ENCODE measurements at places on chromosomes 16 and 17.

DNA sequence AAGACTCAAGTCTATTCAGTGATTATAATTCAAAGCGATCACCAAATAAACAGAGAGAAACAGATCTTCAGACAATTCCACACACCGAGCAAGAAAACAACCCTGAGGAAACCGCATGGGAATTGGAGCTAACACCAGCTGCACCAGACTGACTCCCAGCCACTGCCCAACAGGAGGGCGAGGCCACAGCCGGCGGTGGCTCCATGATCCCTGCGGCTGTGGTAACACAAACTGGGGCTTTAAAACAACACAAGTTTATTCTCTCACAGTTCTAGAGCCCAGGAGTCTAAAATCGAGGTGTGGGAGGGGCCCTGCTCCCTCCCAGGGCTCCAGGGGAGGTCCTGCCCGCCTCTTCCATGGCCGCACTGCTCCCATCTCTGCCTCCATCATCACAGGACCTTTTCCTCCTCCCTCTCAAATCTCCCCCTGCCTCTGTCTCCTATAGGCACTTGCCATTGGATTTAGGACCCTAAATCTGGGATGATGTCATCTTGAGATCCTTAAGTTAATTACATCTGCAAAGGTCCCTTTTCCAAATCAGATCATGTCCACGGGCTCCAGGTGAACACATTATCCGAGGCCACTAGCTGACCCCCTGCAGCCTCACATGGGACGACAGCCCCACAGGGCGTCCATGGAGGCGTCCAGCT, 9.7 kb upstream of the HEXD start:
- no peak for DNase-seq

GRCh38 chr17:78329263-78330059, 30.4 kb downstream of the SOCS3 start:
- DNase-seq, result no peak

DNA sequence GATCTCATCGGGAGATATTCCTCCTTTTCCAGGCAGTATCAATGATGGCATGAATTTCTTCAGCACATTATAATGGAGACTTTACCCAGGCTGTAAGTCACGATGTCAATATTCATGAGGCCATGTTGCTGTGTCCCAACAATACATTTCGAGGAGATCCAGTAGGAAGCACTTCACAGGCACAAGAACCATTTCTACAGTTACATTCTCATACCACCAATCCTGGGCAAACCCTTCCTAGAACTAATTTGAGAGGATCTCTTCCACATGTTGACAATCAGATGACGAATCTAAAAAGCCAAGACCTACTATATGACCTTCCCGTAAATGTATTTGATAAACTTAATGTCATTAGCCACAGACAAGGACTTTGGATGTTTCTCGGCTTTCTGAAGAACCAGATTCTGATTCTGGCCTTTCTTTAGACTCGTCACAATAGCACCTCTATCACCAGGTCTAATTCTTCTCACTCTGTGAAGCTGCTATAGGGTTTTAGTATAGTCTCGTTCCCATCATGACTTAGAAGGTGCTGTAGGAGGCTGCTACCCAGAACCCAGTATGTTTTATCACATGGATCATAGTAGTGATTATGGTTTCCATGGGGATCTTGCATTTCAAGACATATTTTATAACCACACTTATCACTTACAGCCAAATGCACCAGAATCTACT, 40.2 kb downstream of the C16orf87 start:
- DNase-seq, result no peak

DNA sequence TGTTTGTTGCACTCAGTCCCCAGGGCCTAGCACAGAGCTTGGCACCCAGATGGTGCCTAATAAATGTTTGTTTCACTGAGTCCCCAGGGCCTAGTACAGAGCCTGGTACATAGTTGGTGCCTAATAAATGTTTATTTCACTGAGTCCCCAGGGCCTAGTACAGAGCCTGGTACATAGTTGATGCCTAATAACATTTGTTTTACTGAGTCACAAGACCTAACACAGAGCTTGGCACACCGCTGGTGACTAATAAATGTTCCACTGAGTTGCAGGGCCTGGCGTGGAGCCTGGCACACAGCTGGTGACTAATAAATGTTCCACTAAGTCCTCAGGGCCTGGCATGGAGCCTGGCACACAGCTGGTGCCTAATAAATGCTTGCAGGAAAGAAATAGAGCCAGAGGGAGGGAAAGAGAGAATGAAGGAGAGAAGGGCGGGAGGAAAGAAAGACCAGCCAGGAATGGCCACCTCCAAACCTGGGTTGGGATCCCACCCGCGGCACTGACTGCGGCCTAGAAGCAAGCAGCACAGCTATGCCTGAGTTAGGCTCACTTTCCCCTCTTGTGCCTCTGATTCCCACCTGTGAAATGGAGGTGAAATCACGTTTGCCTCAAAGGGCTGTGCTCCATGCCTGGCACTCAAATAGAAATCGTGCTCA, 7.5 kb downstream of the SLC5A11 start:
- no peak for DNase-seq

GRCh38 chr17:63165400-63165799, 199.4 kb downstream of the TANC2 start:
- DNase-seq, result no peak

DNA sequence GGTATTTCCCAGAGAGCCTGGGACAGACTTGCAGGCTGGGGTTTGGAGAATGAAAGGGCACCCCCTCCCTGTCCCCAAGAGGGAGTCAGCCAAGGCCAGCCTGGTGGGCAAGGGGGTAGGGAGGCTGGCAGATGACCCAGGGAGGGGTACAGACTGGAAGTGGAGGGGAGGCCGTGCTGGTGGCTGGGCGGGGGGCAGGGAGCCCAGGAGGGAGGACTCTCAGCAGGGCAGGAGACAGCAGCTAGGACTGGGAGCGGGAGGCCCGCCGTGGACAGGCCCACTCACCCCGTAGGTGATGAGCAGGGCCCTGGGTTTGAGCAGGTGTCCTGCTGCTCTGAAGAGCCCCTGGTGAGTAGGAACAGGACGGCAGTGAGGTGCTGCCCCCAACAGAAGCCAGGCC, 1.1 kb downstream of the METTL26 start:
- DNase-seq, result no peak

DNA sequence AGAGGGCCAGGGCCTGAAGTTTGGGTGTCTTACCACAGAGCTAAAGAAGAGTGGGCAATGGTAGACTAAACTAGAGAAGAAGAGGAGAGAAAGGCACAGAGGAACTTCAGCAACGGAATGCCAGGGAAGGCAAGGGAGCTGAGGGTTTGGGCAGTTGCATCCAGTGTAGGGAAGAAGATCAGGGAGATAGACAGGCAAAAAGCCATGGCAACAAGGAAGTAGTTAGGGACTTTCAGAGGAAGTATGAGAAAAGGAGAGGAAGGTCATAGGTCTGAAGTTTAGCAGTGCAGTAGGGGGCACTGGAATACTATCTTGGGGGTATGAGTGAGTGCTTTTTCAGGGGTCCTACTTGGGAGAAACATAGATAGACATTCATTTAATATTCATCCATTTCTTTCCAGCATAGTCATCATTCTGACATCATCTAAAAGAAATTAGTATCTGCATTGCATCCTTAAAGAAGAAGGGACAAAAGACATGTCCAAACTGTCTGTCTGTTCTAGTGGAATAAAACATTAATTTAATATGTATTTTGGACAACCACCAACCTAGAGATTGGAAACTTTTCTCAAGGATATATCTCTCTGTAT, 2.2 kb upstream of the NF1 start:
- no peak for DNase-seq

GRCh38 chr17:11578998-11579397, 19.3 kb upstream of the DNAH9 start:
- DNase-seq, result no peak

DNA sequence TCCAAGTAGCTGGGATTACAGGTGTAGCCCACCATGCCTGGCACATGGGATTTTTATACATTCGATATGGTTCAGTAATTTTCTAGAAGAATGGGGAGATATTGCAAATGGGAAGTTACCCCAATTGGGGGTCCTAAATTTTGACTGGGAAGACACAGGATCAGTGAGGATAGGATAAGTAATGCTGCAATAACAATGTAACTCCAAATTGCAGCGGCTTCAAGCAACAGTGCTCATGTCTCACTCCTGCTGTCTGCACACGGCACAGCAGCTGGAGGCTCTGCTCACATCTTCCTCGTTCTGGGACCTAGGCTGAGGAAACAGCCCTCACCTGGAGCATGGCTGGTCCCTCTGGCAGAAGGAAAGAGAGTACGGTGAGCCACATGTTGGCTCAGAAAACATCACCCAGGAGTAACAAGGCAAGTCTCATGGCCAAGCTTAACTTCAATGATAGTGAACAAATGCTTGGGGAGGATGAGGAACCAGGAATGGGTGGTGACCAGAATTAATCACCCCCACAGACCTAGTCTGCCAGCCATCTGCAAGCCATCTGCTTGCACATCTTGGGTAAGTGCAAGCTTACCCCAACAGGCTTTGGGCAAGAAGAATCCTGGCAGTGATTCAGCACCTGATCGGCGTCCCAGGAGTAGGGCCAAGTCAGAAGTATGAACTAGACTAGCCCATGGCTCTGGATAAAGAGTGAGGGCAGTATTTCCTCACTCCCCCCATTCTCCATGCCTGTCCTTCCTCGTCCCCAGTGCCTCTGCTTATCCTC, 229.2 kb downstream of the COPRS start:
- DNase-seq, result no peak

- no peak for DNase-seq
Observed at GRCh38 chr16:2517954-2518605, 2.1 kb upstream of the AMDHD2 start.

DNA sequence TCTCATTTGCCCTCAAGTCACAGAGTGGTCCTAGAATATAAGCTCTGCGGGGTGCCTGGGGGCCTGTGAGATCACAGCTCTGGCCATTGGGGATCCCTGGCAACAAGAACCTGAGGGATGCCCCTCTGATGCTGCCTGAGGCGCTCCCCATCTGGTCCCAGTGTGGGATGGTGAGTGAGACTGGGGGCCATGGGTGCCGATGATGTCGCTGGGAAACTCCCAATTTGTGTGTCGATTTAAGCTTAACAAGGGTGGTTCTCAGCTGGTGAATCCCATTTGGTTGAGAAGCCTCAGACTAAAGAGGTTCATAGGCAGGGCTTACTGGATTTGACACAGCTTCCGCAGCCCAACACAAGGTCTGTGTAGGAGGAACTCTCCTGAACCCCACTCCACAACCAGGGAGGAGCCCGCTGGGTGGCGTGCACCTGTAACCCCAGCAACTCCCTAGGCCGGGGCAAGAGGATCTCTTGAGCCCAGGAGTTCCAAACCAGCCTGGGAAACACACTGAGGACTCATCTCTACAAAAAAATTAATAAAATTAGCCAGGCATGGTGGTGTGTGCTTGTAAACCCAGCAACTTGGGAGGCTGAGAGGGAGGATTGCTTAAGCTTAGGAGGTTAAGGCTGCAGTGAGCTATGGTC, 63.7 kb upstream of the SIAH1 start:
- DNase-seq, result no peak

- no peak for DNase-seq
Observed at GRCh38 chr17:78251773-78252103, 20.3 kb downstream of the TMEM235 start.

DNA sequence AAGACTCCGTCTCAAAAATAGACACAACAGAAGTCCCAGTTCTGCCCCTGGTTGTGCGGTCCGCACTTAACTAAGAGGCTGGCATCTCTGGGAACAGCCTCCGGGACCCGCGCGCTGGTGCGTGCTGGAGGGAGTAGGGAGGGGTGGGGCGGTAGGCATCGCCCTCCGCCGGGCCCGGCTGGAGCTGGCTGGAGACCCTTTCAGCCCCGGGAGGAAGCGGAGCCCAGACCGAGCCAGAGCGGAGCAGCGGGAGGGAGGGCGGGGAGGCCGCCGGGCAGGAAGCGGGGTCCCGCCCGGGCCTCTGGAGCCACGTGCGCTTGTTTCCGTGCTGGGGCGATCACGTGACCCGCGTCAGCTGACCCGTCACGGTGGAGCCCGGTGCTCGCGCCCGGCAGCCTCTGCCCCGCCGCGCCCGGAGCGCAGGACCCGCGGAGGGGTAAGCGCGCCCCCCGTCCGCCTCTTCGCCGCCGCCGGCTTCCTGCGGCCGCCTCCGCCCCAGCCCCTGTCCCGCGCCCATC, at the start of gene WDR81:
Gene WDR81 (plus strand): TSS at position 354 of the 518 bp plus-strand sequence. CDS start 256 bp downstream, outside the sequence.
- no peak for DNase-seq

DNA sequence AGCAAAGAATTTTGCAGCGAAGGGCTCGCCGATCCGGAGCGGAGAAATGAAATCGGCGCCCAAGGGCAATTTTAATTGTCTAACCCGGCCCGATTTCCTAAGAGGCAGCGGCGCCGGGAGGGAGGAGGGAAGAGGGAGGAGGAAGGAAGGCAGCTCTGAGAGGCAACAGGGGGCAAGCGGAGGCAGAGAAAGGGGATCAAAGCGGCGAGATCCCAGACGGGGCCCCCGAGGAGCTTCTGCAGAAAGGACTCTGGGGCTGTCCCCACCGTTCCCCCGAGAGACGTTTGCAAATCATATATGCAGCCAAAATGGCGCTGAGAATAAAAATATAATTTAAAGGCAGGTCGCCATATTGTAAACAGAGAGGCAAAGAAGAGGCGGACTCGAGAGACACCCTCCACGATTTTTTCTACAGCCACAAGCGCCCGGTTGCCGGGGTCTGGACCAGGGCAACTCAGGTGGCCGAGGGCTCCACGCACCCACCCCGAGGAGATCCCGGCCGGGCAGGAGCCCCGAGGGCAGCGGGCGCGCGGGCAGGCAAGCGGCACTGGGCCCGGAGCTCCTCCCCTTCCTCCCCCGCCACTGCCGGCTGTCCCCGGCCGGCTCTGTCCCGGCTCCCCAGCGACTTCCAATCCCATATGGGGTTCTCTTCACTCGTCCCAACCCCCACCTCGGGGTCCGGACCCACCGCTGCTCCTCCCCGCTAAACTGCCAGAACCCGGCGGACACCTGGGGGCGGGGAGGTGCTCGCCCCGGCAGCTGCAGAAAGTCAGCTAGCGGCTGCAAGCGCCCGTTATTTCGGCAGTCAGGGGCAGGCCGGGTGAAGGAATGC, 1.9 kb downstream of the PHF12 start:
- DNase-seq, result peak; percentile 56

- no peak for DNase-seq
Observed at GRCh38 chr16:76964464-76965154, 226.4 kb upstream of the MON1B start.

DNA sequence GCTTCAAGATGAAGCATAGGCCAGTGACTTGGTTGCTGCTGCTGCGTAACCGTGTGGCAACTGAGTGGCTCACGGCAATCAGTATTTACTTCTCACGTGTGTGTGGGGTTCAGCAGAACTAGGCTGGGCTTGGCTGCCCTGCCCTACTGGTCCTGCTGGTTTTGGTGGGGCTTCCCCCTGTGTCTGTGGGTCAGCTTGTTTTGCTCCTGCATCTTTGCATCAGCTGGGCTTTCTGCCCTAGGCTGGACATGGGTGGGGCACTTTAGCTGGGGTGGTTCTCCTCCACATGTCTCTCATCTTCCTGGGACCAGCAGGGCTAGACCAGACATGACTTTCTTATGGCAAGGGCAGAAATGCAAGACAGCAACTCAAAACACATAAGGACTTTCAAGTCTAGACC, 550.5 kb downstream of the MAF start:
- DNase-seq, result no peak

- DNase-seq, result no peak
Observed at GRCh38 chr16:81720973-81721906, 57.9 kb upstream of the PLCG2 start.
